ENCODE measurements at places on chromosomes 1 and 21.

DNA sequence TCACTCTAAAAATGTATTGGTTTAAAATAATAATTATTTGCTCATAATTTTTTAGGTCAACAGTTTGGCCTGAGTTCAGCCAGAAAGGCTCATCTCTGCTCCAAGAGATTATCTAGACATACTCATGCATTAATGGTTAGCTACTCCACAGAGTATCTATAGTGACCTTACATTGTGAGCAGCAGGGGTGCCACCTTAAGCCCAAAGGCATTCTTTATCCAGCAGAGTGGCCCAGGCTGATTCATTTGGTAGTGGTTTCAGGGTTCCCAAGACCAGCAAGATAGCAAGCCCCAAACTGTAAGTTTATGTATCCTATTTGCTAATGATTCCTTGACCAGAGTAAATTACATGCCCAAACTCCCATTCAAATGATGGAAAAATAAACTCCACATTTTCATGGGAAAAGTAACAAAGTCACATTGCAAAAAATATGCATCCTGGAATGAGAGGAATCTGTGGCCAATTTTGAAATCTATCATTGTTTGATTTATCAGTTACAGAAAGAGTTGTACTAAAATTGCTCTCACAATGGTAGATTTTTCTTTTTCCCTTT is 182.6 kb upstream of the KCNK2 start:
- DNase-seq = no peak

DNA sequence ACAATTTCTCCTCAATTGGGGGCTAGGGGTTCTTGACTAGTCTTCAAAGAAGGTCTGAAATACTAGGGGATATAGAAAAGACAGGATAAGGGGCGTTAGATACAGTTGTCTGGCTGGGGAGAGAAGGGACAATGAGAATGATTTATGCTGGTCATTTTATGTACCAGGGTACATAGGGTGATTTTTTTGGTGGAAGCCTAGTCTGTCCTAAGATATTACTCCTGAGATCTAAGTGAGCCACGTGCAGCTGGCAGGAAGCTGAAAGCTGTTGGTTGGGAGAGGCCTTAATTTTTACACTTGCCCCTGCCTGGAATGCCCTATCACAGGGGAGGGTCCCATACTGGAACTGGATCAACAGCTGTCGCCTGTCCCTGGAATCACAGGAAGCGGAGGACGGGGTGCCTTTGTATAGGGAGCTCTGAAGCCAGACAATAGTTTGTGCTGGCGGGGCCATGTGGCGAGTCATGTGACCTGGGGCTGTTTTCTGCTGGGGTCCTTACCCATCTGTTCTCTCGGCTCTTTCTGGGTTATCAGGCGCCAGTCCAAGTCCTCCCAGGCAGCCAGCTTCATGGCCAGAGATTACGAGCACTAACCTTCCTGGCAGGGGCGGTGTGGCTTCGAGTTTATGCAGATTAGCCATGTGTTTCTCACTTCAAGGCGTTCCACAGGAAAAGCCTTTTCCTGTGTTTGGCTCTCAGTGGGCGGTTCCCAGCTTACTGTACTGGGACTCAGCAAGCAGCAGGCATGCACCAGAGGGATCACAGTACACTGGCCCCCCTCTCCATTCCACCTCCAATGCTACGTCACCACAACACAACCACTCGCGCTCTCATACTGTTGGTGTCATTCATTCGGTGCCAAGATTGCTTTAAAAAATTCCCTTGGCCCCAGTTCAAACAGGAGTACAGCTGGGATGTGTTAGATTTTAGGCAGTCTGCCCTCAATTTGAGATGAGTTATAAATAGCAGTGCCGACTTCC is 27.5 kb downstream of the ARID1A start:
- DNase-seq = peak; percentile 54

DNA sequence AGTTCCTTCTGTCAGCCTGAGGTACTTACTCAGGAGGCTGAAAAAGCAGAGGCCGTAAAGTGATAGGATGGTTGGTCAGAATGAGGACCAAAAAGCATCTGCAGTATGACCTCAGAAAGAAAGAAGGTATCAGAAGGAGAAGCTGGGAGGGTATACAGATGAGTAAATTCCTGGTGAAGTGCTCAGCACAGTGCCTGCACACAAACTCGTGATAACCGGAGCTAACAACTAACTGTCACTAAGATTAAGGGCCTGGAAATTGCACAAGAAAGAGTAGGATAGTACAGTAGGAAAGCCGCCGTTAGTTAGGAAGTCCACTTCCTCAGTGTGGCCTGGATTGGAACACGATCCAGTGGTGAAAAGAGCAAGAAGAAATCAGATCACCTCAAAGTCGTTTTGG is 62.6 kb downstream of the VPS26C start:
- no peak for DNase-seq

GRCh38 chr1:33255347-33256220 is 708 bp upstream of the ZNF362 start:
- DNase-seq = peak; percentile 78

DNA sequence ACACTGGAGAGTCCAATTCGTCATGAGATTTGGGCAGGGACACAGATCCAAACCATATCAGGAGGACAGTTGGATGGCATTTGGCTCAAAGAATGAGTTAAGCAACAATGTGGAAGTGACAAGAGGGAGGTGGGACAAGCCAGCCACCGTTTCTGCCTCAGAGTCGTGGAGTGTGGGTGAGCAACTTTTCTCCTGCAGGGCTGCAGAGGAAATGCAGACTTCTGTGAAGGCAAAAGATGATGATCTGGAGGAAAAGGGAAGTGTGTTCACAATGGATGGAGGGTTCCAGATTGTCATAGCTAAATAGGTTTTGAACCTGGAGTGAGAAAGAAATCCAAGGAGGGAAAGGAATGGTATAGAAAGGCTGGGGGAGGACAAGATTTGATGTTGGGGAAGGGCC is 16.4 kb upstream of the KANK4 start:
- DNase-seq = no peak

DNA sequence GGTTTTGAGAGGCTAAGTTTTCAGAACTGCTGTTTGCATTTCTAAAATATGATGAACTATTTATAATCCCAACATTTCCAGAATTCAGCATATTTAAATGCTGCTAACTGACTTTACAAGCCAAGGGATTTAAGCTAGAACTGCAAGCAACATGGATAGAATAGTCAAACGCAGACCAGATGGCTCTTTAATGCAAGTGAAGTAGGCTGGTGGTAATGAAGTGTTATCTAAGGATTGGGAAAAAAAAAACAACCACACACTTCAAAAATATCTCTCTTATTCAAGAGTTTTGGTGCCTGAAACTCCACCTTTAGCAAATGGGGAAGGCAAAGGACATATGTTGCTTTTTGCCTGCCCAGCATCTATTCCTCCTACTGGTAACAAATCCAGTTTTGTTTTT is 20.9 kb upstream of the SSX2IP start:
- no peak for DNase-seq

GRCh38 chr1:223243441-223244050 is 100.5 kb upstream of the TLR5 start:
- no peak for DNase-seq

GRCh38 chr1:32797456-32797855 is 19.7 kb downstream of the YARS1 start:
- no peak for DNase-seq

GRCh38 chr21:40803101-40803500 is 43.9 kb downstream of the DSCAM start:
- DNase-seq = no peak

DNA sequence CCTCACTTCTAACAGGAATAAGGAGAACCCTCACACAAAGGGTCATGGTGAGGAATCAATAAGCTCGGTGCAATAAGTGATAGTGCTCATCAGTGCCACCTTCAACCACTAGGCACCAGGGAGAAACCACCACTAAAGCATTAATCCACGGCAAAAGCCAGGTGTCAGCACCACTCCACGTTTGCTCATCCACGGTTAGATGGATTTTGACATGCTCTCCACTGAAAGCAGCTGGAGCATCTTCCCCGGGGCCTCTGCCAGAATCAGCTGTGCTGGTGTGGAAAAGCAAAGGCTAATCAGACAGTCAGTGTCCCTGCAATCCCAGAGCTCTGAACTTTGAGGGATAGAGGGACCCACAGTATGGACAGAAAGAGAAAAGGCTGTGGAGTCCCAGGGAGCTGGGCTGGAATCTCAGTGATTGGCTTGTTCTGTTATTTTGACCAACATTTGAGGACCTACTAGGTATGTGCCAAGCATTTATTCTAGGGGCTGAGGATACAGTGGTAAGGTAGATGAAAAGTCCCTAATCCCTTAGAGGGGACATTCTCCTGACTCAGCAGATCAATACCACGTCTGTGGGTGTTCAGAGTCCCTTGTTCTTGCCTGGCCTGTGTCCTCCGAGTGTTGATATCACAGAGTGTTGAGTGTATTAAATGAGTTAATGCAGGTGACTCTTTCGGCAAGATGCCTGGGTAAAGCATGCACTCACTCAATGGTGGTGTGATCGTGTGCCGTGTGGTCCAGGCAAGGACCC is 41.3 kb downstream of the FHAD1 start:
- DNase-seq = no peak

DNA sequence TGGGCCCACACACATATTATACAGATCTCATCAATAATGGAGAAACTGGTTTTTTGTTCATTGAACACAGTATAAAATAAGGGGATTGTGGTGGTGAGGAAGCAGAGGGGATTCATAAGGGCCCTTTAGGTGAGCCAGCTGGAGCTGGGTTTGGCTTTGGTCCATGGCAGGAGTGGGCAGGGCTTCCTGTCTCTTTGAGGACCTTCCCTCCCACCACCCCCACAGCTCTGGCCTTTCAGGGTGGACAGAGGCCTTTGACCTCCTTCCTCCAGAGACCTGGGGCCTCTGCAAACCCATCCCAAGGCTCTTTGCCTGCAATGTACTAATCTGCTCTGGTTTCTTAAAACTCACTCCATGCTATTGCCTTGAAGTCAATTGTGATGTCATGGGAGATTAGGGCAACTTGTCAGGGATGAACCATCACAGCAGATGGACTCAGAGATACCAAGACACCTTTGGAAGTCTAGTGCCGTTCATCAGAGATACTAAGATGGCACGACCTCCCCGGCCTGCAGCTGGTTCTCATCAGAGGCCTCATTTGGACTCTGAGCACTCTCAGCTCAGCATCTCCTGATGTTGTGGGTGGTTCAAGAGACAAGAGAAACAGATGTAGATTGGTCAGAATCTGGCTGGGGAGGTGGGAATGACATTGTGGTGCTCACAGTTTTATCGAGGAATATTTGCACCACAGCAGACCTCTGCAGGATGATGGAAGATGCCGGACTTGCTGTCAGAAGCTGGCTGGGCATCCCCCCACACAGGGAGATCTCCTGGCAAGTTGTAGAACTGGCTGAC is 37.9 kb downstream of the LHX4 start:
- DNase-seq = no peak

DNA sequence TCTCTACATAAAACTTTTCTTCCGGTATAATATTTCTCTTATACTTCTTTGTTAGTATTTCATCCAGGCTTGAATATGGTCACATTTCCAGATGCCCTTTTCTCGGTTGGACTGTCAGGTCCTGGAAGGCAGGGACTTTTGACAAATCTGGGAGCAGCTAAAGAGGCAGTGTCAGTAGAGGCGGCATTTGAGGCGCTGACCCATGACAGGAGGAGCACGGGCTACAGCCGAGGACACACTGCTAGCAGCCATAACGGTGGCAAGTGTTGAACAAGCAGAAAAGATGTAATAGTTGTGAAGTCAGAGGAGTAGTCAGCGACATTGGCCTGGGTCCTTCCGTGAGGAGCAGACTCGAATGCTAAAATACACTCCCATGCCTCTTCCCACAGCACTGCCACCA is 14.5 kb upstream of the NRIP1 start:
- no peak for DNase-seq

DNA sequence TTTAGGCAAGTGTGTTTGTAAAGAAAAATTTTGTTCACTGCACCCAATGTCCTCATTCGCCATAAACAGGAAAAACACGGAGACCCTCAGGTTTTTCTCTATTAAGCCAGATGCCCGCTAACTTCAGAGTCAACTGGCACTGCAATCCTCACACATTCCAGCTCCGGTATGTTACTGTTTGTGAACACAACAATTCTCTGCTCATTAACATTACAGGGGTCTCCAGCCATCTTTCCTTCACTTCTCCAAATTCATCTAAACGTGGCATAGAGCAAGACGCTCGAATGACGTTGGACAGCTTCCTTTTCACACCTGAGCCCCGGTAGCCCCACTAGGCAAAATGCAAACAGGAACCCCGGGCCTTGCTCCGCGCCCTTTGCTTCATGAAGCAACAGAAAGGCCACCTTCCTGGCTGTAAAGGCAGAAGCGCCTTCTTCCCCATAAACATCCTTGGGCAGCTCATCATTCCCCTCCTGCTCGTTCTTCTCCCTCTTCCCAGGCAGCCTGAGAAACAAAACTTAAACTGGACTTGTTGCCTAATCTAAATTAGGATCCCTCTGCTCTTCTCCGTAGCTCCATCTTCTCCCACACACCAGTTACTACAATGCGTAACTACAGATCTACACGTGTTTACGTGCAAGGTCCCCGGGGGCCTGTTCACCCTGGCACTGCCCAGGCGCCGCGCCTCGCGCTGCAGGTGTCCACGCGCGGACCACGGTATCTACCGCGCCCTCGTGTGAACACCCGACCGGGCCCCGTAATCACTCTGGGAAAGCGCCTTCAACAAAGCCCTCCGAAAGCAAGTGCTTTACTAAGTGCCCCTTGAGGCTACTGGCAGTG is 1.2 kb downstream of the LBR start:
- DNase-seq = peak; percentile 57

DNA sequence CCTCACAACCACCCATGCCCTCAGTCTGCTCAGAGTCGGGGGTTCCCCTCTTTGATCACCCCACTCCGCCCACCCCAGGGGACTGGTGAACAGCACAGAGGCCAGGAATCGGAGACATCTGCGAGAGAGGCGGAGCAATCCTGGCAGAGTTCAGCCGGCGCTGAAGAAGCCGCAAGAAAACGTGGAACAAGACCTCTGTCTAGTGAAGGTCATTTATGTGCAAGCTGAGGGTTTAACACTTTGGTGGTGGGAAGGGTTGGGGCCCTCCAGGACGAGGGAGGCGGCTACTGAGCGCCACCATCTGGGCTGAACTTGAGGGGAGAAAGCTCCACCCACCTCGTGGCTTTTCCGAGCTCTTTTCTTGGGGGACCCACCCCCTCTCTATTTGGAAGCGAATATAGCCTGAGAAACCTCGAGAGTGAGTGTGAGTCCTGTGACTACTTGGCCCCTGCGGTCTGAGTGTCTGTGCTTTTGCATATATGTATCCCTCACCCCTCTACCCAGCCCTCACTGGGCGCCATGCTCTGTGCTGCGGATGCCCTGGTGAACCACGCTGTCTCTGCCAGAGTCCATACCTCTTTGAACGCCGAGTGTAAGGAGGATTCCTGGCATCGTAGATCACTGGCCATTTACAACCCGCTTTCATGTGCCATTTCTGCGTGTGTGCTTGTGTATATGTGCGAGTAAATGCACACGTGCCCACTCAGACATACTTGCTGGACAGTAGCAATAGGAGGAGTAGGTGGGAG is 1.2 kb upstream of the EPHA10 start:
- DNase-seq = peak; percentile 67

- no peak for DNase-seq
These were observed 173.9 kb downstream of the HHIPL2 start for GRCh38 chr1:222373831-222374602.

- no peak for DNase-seq
These were observed 107.0 kb downstream of the GALNT2 start for GRCh38 chr1:230174041-230174440.

- DNase-seq = no peak
These were observed 22.5 kb upstream of the PEF1 start for GRCh38 chr1:31667065-31667785.

- DNase-seq = peak; percentile 23
These were observed 93.0 kb upstream of the TTC34 start for GRCh38 chr1:2894381-2895041.

GRCh38 chr1:116827607-116828105 is 73.4 kb downstream of the CD2 start:
- DNase-seq = no peak

- no peak for DNase-seq
These were observed 53.8 kb downstream of the FAM78B start for GRCh38 chr1:166113031-166113430.
